ENCODE measurements at places on chromosomes 2 and 18. TPM values are rescaled to one million over a fixed set of nuclear protein-coding genes. Genes with fewer than 3 reads are reported as not detected.

GRCh38 chr2:9722451-9722850 lies 91.7 kb upstream of the YWHAQ start:
- no peaks in the 10 kb centered on the region for H3K27me3 ChIP-seq
- DNase-seq: no peak
- no peaks in the 10 kb centered on the region for H3K4me1 ChIP-seq
- H3K4me3 ChIP-seq: no peak overlapping the region

DNA sequence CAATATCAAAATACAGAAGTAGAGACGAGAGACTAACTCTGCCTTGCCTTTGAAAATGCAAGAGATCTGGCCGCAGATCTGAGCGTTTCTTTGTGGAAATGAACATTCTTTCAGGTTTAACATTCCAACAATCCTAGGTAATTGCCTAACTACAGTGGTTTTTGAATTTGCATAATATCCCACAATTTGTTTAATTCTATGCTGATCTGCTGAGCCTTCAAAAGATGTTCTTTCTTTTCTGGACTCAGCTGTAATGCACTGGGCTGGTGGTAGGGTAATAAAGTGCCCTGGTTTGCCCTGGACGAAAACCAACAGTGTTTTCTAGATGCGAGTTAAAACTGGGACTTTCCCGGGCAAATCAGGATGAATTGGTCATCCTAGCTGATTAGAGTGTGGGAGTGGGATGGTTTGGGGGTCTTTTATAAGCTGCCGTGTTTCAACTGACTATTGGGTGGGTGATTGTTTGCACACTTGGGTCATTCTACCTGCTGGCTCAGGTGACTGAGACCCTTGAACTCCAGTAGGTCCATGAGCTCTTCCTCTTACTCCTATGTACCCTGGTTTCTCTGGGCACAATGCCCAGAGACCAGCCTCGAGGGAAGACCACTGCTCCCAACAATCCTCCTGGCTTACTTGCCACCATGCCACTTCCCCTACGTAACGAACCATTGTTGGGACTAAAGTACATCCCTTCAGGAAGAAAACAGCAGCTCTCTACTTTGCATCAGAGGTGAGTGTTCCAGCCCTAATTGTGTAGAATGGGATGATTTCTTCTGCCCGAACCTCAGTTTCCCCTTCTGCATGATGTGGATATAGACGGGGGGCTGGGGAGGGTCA lies 3.4 kb upstream of the PAX8 start:
- peaks cover 38% of the 10 kb centered on the region for H3K27me3 ChIP-seq
- DNase-seq: no peak
- H3K36me3 ChIP-seq: no peaks in the 10 kb centered on the region
- no peak overlapping the region for H3K4me3 ChIP-seq
- H3K4me1 ChIP-seq: peaks cover 2% of the 10 kb centered on the region
- no peak overlapping the region for H3K27ac ChIP-seq

DSG1 gene
- total RNA-seq: not detected

DNA sequence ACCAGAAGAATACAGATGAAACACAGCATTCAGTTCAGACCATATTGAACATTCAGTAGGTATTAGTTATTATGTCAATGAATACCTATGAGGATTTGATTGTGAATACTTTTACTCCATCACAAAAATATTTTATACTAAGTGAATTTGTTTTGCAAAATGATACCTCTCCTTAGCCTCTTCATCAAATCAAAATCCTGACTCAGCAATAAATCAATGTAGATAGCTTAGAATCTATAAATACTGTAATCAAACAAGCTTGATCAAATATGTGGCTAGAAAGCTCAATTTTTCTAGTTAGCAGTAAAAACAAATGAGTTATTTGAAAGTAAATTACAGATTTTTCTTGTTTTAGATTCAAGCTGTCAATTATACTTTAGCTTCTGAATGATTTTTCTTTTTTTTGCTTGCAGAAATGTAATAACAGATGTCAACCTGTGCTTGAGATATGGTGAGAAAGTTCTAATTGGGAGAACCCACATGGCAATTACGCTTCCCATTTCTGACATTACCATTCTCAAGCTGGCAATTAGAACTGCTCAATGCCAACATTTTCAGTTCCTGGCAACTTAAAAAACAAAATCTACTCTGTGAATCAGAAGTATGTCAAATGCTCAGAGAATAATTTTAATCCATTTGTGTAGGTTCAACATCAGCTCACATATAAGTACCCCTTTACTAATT lies 109.6 kb downstream of the PRELID3A start:
- no peak overlapping the region for H3K4me3 ChIP-seq
- no peak overlapping the region for H3K27ac ChIP-seq
- H3K36me3 ChIP-seq: peaks cover 1% of the 10 kb centered on the region

- peaks cover 3% of the 10 kb centered on the region for H3K36me3 ChIP-seq
- DNase-seq: no peak
- no peaks in the 10 kb centered on the region for H3K27me3 ChIP-seq
- H3K4me1 ChIP-seq: no peaks in the 10 kb centered on the region
Measured at GRCh38 chr2:118094503-118094902, 6.2 kb downstream of the INSIG2 start.

All from H9 (cell line).